ENCODE measurements at places on chromosomes 5 and 9.

DNA sequence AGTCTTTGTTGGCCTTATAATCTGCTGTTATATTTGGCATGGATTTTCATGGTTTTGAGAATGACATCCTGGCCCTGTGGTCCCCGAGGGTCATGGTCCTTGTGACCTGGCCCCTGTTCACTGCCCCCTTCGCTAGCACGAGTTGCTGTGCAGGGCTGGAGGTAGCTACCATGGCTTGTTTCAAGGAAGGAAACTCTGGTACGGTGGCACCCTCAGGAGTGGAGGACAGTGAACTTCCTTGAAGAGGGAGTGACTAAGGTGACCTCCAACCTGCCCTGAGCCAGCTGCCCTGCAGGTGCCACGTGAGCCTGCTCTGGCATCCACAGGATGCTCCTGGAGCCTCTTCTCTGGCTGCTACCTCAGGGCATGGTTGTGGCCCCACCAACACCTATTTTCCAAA lies 62.1 kb downstream of the MTAP start:
- DNase-seq = no peak

DNA sequence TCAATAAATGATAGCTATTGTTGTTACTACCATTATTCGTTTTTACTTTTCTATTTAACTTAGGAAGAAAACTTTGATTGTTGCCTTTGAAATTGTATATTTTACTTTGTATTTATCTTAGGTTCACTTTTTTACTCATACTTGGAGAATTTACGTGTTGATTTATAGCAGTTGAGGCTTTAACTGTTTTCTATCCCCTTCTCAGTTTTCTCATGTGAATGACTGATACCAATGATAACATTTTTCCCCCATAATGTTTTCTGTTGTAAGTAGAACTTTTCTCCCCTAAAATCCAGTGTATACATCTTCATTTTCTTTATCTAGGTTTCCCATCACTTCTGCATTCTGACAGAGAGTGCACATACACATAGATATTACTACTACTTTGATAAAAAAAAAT lies 54.4 kb downstream of the FSD1L start:
- no peak for DNase-seq

- no peak for DNase-seq
Measured at GRCh38 chr5:94709277-94709676, 90.8 kb downstream of the SLF1 start.

GRCh38 chr5:81537905-81538547 lies 144.1 kb upstream of the ACOT12 start:
- DNase-seq = no peak

DNA sequence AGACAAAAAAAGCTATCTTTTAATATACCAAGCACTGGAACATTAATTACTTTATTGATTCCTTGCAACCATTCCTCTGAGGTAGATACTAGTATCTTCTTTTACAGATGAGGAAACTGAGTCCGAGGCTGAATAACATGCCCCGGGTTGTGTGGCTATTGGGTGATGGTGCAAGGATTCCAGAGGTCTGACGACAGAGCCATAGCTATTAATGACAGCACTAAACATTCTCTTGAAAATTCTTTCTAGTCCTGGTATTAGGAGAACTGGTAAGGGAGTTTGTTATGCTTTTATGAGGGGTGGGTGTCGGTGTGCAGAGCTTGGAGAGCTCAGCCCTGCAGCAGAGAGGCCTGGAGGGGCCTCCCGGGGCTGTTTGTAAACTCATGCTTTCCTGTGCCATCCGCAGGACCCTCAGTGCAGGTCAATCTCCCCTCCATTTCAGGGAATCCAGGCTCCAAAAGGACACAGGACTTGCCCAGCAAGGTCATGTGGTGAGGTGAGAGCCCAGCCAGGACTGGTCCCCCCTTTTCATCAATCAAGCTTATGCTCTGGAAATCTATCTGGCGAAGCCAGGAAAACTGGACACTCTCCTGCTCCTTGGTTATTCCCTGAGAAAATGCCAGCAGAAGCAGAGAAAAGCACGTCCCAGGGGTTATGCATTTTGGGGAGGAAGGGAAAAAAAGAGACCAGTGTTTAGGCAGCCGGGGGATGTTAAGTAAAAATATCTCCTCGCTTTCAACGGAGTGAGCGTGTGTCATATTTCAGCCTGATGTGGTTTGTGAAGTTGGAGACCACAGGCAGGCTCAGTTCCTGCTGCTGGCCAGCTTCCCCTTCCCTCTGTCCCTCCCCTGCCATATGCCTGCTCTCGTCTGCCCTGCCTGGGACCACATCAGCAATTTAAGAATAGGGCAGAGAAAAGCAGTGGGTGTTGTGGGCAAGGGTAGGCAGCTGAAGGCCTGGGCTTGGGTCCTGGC lies 3.7 kb downstream of the GSN start:
- DNase-seq = no peak

GRCh38 chr9:123550797-123551196 lies 194.8 kb downstream of the CRB2 start:
- no peak for DNase-seq

DNA sequence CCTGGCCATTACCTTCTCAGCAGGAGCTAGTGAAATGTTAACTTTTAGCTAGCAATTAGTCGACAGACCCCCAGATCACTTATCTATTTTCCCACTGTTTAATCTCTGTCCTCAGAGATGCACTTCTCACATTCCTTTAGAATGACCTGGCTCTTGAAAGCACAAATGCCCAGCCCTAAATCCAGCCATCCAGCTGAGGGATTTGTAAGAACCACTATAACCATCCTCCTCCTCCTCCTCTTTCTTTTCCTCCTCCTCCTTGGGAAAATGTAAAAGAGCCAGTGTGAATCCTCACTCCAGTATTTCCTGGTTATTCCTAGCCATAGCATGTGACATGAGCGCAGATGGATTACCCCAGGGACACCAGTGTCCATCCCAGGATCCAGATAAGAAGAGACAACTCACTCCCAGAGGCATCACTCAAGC lies 124.3 kb downstream of the ENC1 start:
- DNase-seq = no peak

- no peak for DNase-seq
Measured at GRCh38 chr5:93274291-93274690, 306.7 kb downstream of the NR2F1-AS1 start.

DNA sequence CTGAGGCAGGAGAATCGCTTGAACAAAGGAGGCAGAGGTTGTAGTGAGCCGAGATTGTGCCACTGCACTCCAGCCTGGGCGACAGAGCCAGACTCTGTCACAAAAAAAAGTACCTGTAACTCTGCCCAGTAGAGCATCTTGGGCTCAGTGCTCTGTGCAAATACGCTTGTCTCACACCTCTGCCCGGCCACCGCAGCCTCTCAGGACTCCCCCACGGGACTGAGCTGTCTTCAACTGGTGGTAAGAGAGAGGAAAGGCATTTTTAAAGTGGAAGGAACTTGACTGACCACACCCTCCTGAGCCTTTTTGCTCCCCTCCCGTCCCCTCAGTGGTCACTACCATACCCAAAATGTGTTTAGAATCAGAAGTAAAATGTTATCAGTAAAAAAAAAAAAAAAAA lies 174.3 kb upstream of the PIK3R1 start:
- no peak for DNase-seq
